CD4-positive, alpha-beta T cell treated with Interleukin-1 beta for 1 hour (primary cell): ENCODE measurements at places on chromosomes 5 and 9.
A peak's percentile ranks its signal among the peaks of the same experiment; 100 is the strongest.

GRCh38 chr5:122471031-122471751 is 159.2 kb downstream of the SNCAIP start:
- DNase-seq: no peak

GRCh38 chr9:95565982-95566381 is 49.2 kb upstream of the PTCH1 start:
- DNase-seq: no peak

DNA sequence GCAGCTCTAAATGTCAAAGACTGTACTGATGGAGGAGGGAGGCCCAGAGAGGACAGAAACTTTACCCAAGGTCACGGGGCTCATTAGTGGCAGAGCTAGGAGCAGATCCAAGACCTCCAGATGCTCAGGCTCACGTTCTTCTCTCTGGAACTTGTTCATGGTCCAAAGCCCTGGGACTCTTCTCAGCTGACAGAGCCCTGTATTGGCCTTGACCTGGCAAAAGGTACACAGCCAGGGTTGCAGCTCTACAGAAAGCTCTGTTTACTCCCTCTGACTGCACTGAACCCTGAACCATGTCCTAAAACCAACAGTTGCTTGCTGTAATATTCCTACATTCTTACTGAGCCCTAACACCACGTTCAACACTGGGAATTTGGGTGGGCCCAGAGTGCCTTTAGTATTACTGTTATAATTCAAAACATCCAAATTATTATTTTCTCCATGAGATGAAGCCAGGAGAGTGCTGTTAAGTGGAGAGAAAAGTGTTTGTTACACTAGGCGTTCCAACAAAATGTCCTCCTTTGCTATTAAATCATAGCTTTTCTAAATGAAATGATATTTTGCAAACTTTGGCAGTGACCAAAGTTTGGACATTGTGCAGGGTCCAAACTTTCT is 602.4 kb upstream of the CLINT1 start:
- DNase-seq: no peak

- DNase-seq: no peak
Observed at GRCh38 chr9:3857673-3858072, 331.9 kb upstream of the RFX3 start.

DNA sequence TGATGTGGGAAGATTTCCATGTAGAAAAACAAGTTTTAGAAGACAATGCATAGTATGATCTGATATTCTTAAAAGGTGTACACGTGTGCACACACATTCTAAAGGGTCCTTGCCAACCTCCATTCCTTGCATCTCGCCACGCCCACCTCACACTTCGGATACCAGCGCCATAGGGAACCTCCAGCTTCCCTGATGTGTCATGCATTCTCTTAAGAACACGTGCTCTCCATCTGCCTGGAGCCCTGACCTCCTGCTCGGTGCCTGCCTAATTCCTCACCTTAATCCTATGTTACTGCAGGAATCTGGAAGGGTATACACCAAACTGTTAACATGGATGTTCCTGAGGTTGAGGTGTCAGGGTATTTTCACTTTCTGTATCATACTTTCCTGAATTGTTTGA is 63.1 kb downstream of the PTCD2 start:
- DNase-seq: no peak

GRCh38 chr5:142056816-142057696 is 44.2 kb upstream of the GNPDA1 start:
- DNase-seq: no peak

DNA sequence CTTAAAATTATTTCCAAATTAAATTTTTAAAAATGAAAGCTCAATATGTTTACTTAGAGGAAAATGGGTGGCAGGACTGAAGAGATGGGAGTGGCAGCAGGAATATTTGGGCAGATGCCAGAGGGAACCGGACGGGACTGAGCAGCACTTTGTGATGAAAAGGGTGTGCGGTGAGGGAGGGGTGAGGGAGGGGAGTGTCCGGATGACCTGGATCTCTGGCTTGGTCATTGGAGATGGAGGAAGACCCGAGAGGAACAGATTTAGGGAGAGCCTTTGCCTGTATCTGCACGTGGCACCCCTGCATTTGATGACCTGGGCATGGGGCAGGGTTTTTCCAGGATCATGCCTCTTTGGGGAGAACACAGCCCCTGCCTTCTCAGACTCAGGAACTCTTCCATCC is 201.1 kb upstream of the MVB12B start:
- DNase-seq: no peak

DNA sequence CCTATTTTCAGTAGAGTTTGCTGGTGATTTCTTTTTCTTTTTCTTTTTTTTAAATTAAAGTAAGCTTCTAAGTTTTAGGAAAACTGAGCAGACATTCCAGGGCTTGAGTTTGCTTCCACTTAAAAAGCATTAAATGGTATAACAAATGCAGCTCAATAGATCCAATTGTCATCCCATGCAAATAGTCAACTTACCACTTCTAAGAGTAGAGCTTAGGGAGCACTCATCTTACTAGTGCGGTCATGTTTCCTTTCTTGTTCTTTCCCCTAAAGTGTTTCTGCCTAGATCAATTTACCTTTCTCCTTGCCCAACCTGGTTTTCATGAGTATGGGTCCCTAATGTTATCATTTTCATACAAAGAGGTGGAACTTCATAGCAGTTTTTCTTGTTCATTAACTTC is 13.0 kb upstream of the CEP120 start:
- DNase-seq: no peak

GRCh38 chr9:114737118-114737517 is 55.1 kb upstream of the TEX48 start:
- peak; percentile 14 for DNase-seq

DNA sequence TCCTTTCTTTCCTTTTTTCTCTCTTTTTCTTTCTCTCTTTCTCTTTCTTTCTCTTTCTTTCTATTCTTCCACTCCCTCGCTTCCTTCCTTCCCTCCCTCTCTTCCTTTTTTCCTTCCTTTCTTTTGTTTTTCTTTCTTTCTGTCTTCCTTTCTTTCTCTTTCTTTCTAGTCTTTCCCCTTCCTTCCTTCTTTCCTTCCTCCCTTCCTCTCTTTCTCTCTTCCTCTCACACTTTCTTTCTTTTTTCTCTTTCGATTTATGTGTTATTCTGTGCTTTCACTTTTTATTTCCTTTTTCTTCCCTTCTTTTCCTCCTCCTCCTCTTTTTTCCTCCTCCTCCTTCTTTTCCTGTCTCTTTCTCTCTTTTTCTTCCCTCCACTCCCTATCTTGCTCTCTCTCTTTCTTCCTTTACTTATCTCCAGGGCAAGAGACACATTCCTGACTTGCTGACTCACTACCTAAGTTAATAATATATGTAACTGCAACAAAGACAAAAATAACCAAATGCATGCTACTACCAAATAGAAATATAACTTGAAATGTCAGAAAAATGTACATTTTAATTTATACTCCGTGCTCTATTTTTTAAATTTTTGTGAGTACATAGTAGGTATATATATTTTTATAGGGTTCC is 445.5 kb downstream of the GABRG2 start:
- DNase-seq: no peak

DNA sequence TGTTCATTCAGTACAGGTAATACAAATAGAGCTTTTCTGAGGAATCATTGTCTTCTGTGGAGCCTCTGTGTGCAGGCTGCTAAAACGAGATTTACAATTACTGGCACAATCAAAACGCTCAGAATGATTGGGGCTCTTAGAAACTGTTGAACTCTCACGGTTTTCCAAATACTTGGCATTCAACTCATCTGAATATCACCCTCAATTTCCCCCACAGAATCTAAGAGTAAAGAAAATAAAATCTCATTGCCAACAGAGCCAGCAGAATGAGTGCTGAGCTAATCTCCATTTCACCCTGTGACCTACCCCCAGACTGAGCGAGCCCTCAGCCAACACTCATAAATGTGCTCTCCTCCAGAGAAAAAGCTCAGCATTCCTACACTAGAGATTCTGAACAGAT is 35.3 kb upstream of the TMED7 start:
- no peak for DNase-seq

DNA sequence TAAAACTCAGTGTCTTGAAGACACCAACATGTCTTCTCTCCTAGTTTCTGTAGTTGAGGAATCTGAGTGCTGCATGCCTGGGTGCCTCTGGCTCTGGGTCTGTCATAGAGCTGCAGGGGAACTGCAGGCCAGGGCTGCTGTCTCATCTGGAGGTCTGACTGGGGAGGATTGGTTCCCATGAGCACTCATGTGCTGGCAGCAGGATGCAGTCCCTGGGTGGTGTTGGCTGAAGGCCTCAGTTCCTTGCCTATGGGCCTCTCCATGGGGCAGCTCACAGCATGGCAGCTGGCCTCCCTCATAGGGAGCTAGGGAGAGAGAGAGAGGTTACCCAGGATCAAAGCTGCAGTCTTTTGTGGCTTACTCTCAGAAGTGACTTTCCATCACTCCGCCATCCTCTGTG is 22.6 kb downstream of the UBE2QL1 start:
- no peak for DNase-seq

GRCh38 chr9:129554649-129555048 is 66.3 kb downstream of the C9orf50 start:
- DNase-seq: no peak

- no peak for DNase-seq
Observed at GRCh38 chr5:5983261-5983980, 394.9 kb downstream of the MED10 start.

DNA sequence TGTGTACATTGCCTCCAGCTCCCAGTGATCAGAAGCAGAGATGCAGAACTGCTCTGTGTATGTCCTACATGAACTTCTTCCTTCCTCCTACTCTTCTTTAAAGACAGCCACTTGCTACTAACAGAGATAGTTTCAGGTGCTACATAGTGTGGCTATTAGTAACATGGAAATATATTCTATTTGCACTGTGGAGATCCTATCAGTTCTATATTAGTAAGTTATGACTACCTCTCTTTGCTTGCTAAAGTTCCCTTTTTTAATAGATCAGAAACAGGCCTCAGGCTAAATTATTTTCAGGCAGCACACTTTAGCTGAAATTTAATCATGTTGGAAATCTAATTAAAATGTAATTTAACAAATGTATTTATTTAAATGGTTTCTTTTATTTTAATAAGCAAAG is 64.4 kb upstream of the TNFSF8 start:
- DNase-seq: no peak

- no peak for DNase-seq
Observed at GRCh38 chr5:15012061-15012460, 140.5 kb upstream of the ANKH start.

DNA sequence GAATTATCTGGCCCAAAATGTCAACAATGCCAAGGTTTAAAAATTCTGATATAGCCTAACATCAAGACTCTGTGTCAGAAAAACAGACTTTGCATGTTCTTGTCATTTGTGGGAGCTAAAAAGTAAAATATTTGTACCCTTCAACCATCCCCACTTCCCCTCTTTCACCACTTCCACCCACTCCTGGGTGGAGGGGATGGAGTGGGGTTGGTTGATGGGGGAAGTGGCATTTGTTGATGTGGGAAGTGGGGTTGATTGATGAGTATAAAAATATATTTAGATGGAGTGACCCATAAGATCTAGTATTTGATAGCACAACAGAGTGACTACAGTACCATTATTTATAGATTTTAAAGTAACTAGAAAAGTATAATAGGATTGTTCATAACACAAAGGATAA is 55.0 kb upstream of the C9orf72 start:
- DNase-seq: no peak

DNA sequence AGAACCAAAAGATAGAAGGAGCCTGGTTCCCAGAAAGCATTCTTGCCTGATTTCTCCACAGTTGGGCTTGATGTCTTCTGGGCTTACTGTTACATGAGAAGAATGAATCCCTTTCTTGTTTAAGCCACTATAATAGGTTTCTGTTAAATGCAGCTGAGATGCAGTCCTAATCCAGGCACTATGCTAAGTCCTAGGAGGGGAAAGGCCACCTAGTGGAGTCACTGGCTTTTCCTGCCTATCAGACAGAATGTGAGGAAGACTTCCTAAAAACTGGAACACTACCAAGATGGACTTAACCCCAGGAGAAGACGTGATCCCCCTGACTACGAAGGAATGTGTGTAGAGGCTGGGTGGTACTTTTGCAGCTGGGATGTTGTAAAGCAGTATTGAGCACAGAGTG is 34.3 kb upstream of the FSD1L start:
- no peak for DNase-seq

DNA sequence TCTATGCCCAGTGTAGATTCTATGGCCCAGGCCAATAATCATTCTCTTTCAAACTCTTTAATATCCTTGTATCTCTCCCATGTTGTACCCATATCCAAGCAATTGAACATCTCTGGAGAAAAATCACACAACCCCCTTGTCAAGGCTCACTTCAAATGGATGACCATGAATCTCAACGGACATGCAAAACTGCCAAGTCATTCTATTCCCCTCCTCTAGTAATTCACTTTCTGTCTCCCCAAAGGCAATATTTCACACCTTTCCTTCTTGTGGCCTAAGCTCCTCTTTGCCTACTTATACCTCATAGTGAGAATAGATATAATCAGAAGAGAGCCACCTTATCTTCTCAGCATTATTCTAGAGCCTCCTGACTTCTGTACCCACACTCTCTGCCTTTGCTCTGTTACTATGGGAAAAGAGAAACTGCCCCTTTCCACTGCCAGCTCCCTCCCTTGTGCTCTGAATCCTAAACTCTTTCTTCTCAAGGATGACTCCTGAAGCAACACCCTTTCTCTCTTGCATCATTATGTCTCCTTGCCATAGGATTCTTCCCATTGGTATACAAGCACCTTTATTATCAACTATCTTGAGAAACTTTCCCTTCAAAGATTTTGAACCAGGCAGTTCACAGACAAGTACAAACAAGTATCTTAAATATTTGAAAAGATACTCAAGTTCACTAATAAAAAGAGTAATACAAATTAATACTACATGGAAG is 66.1 kb downstream of the RPS23 start:
- no peak for DNase-seq

DNA sequence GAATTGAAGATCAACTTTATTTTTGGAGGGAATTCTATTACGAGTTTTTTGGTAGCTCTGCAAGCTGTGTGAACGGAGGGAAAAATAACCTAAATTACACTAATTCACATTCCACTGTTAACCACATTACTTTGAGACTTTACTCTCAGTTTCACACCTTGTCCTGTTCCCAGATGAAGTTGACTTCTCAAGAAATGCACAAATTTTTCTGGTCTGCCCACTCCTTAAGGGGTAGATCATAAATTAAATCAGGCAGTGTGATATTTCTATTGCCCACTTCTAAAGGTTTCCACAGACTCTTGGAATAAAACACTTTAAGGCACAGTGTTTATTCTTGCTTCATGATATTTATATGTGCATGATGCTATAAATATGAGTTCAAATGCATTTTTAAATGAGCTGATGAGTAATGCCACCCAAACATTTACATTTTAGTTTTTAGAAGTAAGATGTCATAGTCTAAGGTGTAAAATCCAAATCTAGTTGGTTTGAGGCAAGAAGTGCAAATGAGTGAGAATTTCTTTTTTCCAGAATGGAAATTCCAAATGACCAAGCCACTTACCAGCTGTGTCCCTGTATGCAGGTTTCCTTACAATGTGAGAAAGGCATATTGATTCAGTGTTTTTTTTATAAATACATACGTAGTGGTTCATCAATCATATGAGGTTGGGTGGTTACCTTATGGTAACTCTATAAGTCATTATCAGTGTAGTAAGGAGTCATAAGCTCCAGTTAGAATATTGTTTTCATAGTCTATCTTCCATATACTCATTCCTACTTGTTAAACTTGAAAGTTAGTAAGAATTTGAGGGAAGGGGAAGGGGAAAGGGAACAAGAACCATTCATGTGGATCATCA is 437.7 kb upstream of the MEF2C start:
- no peak for DNase-seq
